IPS DF 6.9 (cell line): ENCODE measurements at places on chromosomes 1 and 21.

GRCh38 chr1:215631489-215631888, 64.4 kb downstream of the KCTD3 start:
- DNase-seq = no peak
- H3K27ac ChIP-seq = no peak overlapping the region
- no peaks in the 10 kb centered on the region for H3K27me3 ChIP-seq
- H3K4me1 ChIP-seq = peaks cover 1% of the 10 kb centered on the region; the same call in 1 of the 2 replicates

DNA sequence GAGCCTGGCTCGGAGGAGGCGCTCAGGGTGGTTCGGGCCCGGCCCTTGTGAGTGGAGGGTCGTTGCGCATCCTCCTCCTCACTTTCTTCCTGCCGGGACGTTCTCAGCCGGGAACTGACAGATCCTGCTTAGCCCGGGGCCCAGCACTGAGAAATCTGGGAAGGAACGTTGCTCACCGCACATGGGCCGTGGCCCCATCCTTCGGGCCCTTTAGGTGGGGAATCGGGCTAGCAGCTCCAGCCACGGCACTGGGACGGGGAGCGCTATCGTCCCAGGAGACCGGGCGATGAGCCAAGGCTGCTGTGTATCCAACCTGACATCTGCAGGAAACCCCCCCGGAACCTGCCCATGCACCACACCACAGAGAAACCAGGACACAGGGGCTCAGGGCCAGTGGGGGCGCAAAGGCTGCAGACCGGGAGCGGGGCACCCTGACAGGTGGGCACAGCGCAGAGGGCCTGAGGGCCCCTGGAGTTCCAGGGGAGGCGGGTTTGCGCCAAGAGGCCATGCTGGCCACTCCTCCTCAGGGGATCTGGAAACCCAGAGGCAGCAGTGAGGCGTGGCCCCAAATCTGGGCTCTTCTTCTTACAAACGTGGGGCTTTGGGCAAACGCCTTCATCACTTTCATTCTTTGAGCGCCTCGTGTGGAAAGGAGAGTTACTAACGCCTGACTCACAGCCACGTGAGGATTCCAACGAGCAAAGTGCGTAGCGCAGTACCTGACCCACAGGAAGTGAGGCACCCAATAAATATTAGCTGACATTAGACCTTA, at the start of gene SH2D5:
SH2D5 (minus strand) TSS at position 116 of the 772 bp plus-strand sequence. CDS start 4,659 bp downstream, outside the sequence.
- H3K4me3 ChIP-seq = peak within 1 kb of the TSS; percentile 54
- no peak within 1 kb of the TSS for H3K27ac ChIP-seq
- H3K4me1 ChIP-seq = peaks cover 13% of the 10 kb centered on the region
- H3K36me3 ChIP-seq = no peaks in the 10 kb centered on the region
- peaks cover 9% of the 10 kb centered on the region; the same call in 1 of the 2 replicates for H3K27me3 ChIP-seq

DNA sequence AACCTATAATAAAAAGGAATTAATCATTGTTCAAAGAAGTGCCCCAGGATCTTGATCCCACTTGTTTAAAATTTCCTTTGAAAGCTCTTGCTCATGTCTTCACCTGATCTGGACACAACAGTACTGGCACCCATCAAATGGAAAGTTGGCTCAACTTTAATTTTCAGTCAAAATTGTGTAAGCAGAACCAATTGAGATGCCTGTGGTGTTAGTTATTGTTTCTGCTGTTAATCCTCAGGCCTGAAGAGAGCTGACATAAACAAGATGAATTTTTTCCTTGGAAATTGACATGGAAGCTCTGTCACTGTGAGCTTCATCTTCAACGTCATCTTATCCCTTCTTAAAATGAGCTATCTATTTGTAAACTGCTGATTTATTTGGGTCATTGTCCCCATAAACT, 88.3 kb upstream of the TNFSF4 start:
- no peaks in the 10 kb centered on the region for H3K36me3 ChIP-seq
- H3K27me3 ChIP-seq = no peaks in the 10 kb centered on the region
- no peak overlapping the region for H3K4me3 ChIP-seq
- H3K4me1 ChIP-seq = no peaks in the 10 kb centered on the region
- no peak overlapping the region for H3K27ac ChIP-seq

DNA sequence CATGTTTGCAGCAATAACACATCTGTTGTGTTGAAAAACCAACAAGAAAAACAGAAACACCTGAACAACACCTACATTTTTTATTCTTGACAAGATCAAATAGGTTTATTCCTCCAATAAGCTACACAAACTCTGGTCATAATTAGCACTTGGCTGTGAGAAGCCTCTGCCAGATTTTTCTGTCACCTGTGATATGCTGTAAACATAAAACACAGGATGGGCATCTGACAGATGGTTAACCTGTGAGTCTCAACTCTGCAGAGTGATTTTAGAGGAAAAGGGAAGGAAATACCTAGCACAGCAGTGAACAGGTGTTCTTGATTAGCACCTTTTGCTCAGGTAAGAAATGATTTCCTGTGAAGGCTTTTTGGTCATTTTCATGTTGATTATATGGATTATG, 175.4 kb upstream of the COA6 start:
- no peak overlapping the region for H3K4me3 ChIP-seq
- DNase-seq = no peak
- H3K4me1 ChIP-seq = no peaks in the 10 kb centered on the region

GRCh38 chr21:45112371-45112770, 38.0 kb downstream of the ADARB1 start:
- H3K27me3 ChIP-seq = no peaks in the 10 kb centered on the region
- no peaks in the 10 kb centered on the region for H3K4me1 ChIP-seq
- H3K36me3 ChIP-seq = no peaks in the 10 kb centered on the region
- DNase-seq = no peak

GRCh38 chr1:51342591-51343206, 12.3 kb upstream of the TTC39A start:
- no peak for DNase-seq
- peaks cover 7% of the 10 kb centered on the region for H3K4me1 ChIP-seq
- H3K36me3 ChIP-seq = no peaks in the 10 kb centered on the region
- peaks cover 3% of the 10 kb centered on the region; the same call in 1 of the 2 replicates for H3K27me3 ChIP-seq

DNA sequence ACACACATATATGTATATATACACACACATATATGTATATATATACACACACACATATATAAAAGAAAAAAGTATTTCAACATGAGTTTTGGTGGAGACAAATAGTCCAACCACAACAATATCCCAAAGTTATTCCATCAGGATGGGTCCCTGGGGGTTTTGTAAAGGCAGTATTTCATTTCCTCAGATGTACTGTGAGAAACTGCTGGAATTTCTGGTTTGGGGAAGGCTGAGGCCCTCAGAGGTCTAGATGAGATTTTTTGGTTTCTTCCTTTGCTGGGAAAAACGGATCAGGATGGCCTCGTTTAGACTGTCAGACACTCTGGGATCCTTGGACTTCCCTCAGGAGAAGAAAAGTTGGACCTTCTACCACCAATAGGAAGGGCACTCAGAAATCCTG, 36.5 kb upstream of the TENT5B start:
- no peaks in the 10 kb centered on the region for H3K27me3 ChIP-seq
- no peak for DNase-seq

- H3K4me3 ChIP-seq = no peak overlapping the region
- no peak for DNase-seq
- no peaks in the 10 kb centered on the region; the same call in 1 of the 2 replicates for H3K4me1 ChIP-seq
- no peak overlapping the region for H3K27ac ChIP-seq
- peaks cover 19% of the 10 kb centered on the region for H3K36me3 ChIP-seq
These were observed 21.2 kb downstream of the ZNF697 start for GRCh38 chr1:119626841-119627240.

DNA sequence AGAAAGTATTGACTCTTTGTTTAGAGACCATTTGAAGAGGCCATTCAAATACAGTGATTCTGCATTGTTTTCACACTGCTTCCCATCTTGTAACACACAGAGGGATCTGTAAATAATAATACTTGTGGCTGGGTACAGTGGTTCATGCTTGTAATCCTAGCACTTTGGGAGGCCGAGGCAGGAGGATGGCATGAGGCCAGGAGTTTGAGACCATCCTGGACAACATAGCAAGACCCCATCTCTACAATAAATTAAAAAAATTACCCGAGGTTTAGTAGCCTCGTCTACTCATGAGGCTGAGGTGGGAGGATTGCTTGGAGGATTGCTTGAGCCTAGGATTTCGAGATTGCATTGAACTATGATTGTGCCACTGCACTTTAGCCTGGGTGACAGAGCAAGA, 5.7 kb downstream of the ZMYM4 start:
- no peak for DNase-seq
- H3K36me3 ChIP-seq = no peaks in the 10 kb centered on the region
- H3K4me1 ChIP-seq = peaks cover 1% of the 10 kb centered on the region; the same call in 1 of the 2 replicates

GRCh38 chr1:49541096-49541752, 482.5 kb downstream of the AGBL4 start:
- no peaks in the 10 kb centered on the region for H3K4me1 ChIP-seq
- H3K4me3 ChIP-seq = no peak overlapping the region
- H3K27me3 ChIP-seq = no peaks in the 10 kb centered on the region
- H3K27ac ChIP-seq = no peak overlapping the region

DNA sequence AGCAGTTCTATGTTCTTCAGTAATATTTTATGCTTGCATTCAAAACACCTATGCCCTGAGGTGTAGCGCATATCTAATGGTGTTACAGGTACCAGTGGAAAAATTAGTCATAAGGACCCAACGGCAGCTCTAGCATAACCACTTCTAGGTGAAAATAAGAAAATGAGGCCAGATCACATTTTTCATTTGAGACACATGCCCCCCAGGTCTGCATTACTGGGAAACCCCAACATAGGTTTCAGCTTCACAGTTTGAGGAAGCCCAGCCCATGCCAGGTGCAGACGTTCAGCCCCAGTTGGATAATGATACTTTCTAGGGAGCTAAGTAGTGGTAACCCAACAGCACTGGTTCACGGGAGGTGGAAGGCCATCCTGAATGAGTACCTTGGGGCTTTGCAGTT, 129.8 kb downstream of the CNIH3 start:
- H3K4me1 ChIP-seq = peaks cover 1% of the 10 kb centered on the region; the same call in 1 of the 2 replicates
- H3K4me3 ChIP-seq = no peak overlapping the region
- no peak overlapping the region for H3K27ac ChIP-seq
- no peaks in the 10 kb centered on the region for H3K27me3 ChIP-seq
- no peaks in the 10 kb centered on the region for H3K36me3 ChIP-seq
- no peak for DNase-seq

GRCh38 chr1:245704341-245704740, 549.6 kb downstream of the KIF26B start:
- H3K27me3 ChIP-seq = no peaks in the 10 kb centered on the region
- DNase-seq = no peak

GRCh38 chr1:193939585-193939984, 753.2 kb upstream of the B3GALT2 start:
- H3K36me3 ChIP-seq = no peaks in the 10 kb centered on the region
- no peaks in the 10 kb centered on the region for H3K27me3 ChIP-seq
- H3K4me1 ChIP-seq = no peaks in the 10 kb centered on the region; the same call in 1 of the 2 replicates
- no peak overlapping the region for H3K4me3 ChIP-seq
- H3K27ac ChIP-seq = no peak overlapping the region
